ENCODE measurements at places on chromosomes 2 and 18.

- no peak overlapping the region for H3K27ac ChIP-seq
- no peak overlapping the region for H3K4me3 ChIP-seq
- peaks cover 2% of the 10 kb centered on the region for H3K4me1 ChIP-seq
- peaks cover 11% of the 10 kb centered on the region for H3K36me3 ChIP-seq
- H3K27me3 ChIP-seq, result no peaks in the 10 kb centered on the region
- peak; percentile 87 for DNase-seq
Observed at GRCh38 chr18:48675352-48675761, 136.5 kb downstream of the CTIF start.

- no peak overlapping the region for H3K27ac ChIP-seq
- H3K27me3 ChIP-seq, result peaks cover 26% of the 10 kb centered on the region
- no peaks in the 10 kb centered on the region for H3K36me3 ChIP-seq
- H3K4me1 ChIP-seq, result peaks cover 5% of the 10 kb centered on the region
- peak; percentile 77 for DNase-seq
Observed at GRCh38 chr2:11681722-11682589, 12.0 kb upstream of the NTSR2 start.

DNA sequence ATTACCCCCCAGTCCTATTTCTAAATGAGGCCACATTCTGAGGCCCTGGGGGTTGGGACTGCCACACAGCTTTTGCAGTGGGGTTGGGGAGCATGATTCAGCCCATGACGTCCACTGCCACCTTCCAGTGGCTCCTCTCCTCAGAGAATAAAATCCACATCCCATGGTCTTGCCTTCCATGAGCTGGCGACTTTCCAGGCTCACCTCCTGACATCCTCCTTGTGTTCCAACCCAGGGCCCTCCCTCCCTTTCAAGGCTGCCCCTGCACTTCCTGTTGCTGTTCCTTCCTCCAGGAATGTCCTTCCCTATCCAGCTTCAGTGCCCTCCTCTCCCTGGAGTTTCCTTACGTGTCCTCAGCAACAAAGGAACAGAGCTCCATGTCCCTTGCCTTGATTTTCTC, 187.3 kb upstream of the ID2 start:
- no peaks in the 10 kb centered on the region for H3K36me3 ChIP-seq
- H3K27ac ChIP-seq, result peak overlapping the region; percentile 1
- H3K4me1 ChIP-seq, result peaks cover 19% of the 10 kb centered on the region
- no peak for DNase-seq
- H3K4me3 ChIP-seq, result no peak overlapping the region

GRCh38 chr2:224260372-224261020, 141.4 kb downstream of the FAM124B start:
- H3K27me3 ChIP-seq, result peaks cover 6% of the 10 kb centered on the region
- H3K27ac ChIP-seq, result no peak overlapping the region
- H3K4me1 ChIP-seq, result peaks cover 5% of the 10 kb centered on the region
- no peaks in the 10 kb centered on the region for H3K36me3 ChIP-seq
- DNase-seq, result no peak
- H3K4me3 ChIP-seq, result no peak overlapping the region

GRCh38 chr2:174662859-174663258, 65.3 kb upstream of the WIPF1 start:
- H3K4me3 ChIP-seq, result no peak overlapping the region
- peaks cover 33% of the 10 kb centered on the region for H3K4me1 ChIP-seq
- H3K36me3 ChIP-seq, result no peaks in the 10 kb centered on the region
- DNase-seq, result no peak
- no peaks in the 10 kb centered on the region for H3K27me3 ChIP-seq

- peaks cover 2% of the 10 kb centered on the region for H3K27me3 ChIP-seq
- H3K4me3 ChIP-seq, result no peak overlapping the region
- no peak for DNase-seq
Observed at GRCh38 chr18:61497422-61497821, 164.2 kb downstream of the CDH20 start.

DNA sequence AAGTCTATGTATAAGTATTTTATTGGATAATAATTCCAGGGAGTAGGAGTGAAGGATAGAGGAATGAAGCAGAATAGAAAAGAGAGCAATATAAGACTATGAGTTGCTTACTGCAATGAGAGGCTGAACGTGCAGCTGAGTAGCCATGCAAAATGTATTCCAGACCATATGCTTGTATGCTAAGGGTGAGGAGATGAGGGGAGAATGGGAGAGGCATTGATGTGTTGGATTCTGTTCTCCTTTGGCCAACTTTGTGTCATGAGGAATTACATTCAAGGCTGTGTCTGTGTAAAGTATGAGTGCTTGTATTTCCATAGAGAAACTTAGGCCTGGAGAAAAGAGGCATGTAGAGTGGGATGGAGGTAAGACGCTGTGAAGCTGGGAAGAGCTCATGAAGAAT, 301.8 kb downstream of the ARL6IP6 start:
- H3K4me3 ChIP-seq, result no peak overlapping the region
- H3K4me1 ChIP-seq, result no peaks in the 10 kb centered on the region
- no peaks in the 10 kb centered on the region for H3K27me3 ChIP-seq
- no peak for DNase-seq
- H3K36me3 ChIP-seq, result no peaks in the 10 kb centered on the region
- no peak overlapping the region for H3K27ac ChIP-seq

- peaks cover 28% of the 10 kb centered on the region for H3K4me1 ChIP-seq
- H3K4me3 ChIP-seq, result no peak overlapping the region
- H3K27me3 ChIP-seq, result peaks cover 77% of the 10 kb centered on the region
- no peak overlapping the region for H3K27ac ChIP-seq
- no peaks in the 10 kb centered on the region for H3K36me3 ChIP-seq
Observed at GRCh38 chr2:70904371-70905216, 31.1 kb upstream of the ATP6V1B1 start.

DNA sequence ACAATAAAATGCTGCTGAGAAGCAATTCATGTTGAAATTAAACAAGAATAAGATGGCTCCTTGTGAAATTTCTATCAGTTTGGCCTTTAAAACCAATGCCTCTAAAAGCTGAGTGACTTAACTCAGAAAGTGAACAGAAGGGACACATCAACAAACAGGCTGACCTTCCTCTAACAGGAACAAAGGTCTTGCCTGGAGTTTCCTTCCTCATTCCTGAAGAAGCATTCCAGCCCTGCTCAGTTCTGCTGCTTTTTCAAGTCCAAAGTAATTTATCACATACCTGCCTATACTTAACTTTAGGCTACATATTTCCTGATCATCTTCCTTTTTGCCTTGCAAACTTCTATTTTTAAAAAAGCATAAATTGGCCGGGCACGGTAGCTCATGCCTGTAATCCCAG, 14.1 kb downstream of the PTRHD1 start:
- no peak overlapping the region for H3K27ac ChIP-seq
- DNase-seq, result no peak
- H3K4me3 ChIP-seq, result no peak overlapping the region
- no peaks in the 10 kb centered on the region for H3K4me1 ChIP-seq

- H3K36me3 ChIP-seq, result no peaks in the 10 kb centered on the region
- DNase-seq, result no peak
- H3K4me1 ChIP-seq, result no peaks in the 10 kb centered on the region
- H3K27me3 ChIP-seq, result peaks cover 11% of the 10 kb centered on the region
Observed at GRCh38 chr2:108267101-108267500, 21.6 kb upstream of the SULT1C2 start.

- no peaks in the 10 kb centered on the region for H3K36me3 ChIP-seq
- no peak overlapping the region for H3K27ac ChIP-seq
- no peaks in the 10 kb centered on the region for H3K4me1 ChIP-seq
- no peak for DNase-seq
- H3K27me3 ChIP-seq, result no peaks in the 10 kb centered on the region
Observed at GRCh38 chr2:34747643-34748042, 1148.5 kb upstream of the FAM98A start.

DNA sequence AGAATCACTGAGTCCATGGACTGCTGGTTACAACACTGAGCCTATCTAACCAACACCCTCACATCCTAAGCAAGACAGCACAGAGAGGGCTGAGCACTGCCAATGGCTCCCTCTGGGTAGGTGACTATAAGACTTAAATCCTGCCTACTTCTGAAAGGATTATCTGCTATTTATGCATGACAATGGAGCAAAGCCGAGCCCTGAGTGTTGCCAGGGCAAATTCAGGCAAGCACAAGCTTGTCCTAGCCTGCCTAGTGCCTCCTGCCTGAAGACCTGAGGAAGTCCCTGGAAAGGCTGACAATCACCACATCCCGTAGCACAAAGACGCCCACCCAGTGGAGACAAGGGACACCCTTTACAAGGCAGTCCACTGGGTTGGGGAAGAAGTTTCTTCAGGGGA, 129.7 kb downstream of the OSR1 start:
- no peak overlapping the region for H3K4me3 ChIP-seq
- no peak for DNase-seq
- no peaks in the 10 kb centered on the region for H3K27me3 ChIP-seq

- H3K4me1 ChIP-seq, result no peaks in the 10 kb centered on the region
- no peak overlapping the region for H3K4me3 ChIP-seq
- H3K27ac ChIP-seq, result no peak overlapping the region
- DNase-seq, result no peak
Observed at GRCh38 chr2:85795331-85796045, 41.7 kb downstream of the ATOH8 start.

DNA sequence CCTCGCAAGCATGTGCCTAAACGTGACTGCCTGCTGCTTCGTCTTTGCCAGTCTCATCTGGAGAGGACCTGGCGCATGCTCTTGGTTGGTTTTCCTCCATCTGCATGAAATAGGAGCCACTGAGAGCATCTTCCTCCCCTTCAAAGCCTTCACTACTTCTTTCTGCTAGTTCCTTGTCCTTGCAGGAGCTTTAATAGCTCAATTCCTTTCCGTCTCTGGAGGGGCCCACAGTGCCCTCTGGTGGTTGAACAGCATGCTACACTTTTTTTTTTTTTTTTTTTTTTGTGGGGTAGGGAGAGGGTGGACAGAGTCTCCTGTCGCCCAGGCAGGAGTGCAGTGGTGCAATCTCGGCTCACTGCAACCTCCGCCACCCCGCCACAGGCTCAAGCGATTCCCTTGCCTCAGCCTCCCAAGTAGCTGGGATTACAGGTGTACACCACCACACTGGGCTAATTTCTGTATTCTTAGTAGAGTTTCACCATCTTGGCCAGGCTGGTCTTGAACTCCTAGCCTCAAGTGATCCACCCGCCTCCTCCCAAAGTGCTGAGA, 59.6 kb downstream of the SP110 start:
- H3K4me3 ChIP-seq, result no peak overlapping the region
- no peak overlapping the region for H3K27ac ChIP-seq
- peaks cover 7% of the 10 kb centered on the region for H3K4me1 ChIP-seq
- peak; percentile 69 for DNase-seq

DNA sequence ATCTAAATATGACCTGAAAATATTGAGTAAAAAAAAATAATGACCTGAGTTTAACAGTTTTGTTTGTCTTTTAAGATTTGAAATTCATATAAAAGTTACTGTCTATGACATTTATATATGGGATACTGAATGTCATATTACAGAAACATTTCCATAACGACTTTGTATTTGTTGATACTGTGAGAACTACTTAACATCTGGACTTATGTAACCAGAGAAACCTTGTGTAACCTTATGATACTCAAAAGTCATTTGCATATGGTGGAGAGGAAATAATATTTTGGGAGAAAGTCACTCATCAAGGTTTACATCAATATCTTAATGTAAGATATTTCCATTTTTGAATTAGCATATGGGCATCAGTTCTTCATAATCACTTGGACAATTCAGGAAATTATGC, 12.6 kb downstream of the MFSD6 start:
- H3K27ac ChIP-seq, result no peak overlapping the region
- H3K4me1 ChIP-seq, result peaks cover 52% of the 10 kb centered on the region
- H3K27me3 ChIP-seq, result no peaks in the 10 kb centered on the region
- DNase-seq, result no peak
- H3K36me3 ChIP-seq, result peaks cover 10% of the 10 kb centered on the region
- H3K4me3 ChIP-seq, result no peak overlapping the region

DNA sequence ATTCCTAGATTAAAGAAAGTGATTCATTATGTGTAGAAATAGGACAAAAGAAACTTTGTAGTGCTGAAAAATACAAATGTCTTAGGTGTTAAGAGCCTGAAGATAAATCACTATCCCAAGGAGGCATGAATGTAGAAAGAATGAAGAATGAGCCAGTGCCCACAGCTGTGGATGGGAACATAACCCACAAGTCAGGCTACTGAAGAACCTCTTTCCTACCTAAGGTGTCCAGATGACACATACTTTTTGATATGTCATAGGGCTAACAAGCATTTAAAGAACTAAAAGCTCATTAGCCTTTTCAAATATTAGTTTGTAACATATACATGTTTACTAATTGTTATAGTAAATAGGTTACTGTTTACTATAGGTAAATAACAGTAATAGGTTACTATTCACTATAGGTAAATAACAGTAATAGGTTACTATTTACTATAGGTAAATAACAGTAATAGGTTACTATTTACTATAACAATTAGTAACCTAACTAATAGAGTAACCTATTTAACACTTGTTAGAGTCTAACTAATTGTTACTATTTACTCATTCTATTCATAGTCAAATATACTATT, 275.0 kb upstream of the KYNU start:
- no peaks in the 10 kb centered on the region for H3K4me1 ChIP-seq
- no peak for DNase-seq
- no peak overlapping the region for H3K27ac ChIP-seq
- H3K36me3 ChIP-seq, result no peaks in the 10 kb centered on the region
- no peaks in the 10 kb centered on the region for H3K27me3 ChIP-seq
